Nucleus accumbens (tissue), 56 donors: ENCODE measurements at places on chromosomes 7 and 10.

DNA sequence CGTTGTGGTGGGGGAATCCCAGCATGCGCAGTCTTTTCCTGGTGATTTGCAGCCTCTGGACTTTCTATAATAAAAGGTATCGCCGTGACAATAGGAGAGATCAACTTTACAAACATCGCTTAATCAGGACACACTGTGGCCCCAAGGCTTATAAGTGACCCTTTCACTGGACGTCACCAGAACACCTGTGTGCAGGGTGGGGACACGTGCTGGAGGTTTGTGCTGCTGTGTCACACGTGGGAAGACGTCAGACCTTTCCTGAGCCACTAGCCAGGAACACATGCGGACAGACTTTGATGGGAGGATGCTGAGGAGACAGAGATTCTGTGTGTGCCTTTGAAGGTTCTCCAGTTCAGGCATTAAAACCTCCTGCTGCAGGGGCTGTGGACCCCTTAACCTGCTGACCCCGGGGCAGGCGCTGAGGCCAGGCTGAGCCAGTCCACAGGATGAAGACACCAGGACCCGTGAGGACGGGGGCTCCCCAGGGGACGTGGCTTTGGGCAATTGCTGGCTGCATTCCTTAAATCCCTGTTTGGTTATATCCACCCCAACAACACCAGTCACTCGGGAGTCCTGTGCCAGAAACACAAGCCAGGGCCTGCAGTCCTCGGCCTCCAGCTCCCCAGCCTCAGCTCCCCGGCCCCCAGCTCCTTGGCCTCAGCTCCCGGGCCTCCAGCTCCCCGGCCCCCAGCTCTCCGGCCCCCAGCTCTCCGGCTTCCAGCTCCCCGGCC lies 183.4 kb downstream of the PTPRN2 start:
- no peak for DNase-seq

- no peak for DNase-seq
Measured at GRCh38 chr10:30036341-30036740, 23.0 kb downstream of the JCAD start.

- DNase-seq = no peak
Measured at GRCh38 chr7:50959991-50960390, 177.3 kb upstream of the GRB10 start.

DNA sequence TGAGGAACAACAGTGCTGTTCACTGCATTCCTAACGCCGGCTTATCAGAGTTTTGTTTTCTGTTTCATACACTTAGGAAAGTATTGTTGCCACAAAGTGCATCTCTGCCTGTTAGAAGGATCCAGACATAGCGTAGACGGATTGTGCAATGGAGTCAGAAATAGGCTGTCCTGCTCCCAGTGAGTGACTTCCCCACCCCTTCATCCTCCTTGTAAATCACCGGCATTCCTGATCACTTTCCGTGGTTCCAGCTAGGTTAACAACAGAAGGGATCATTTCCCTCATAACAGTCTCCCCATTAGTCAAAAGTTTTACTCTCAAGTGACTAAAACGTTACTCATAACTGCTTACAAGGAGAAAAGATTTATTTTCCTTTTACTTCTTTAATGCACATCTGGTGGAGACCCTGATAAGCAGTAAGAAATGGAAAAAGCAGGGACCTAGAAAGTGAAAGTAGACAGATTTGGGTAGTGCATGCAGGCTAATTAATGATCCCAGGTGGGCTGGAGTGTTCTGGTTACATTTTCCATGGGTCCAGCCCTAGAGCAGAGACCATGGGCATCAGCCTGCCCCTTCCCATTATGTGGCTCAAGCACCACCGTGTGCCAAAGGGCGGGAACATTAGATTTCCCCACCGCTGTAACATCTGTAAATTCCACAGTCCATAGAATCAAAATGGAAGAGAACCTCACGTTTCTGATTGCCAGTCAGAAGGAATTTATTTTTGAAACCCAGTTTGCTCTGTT lies 395.1 kb upstream of the GALNT17 start:
- no peak for DNase-seq

DNA sequence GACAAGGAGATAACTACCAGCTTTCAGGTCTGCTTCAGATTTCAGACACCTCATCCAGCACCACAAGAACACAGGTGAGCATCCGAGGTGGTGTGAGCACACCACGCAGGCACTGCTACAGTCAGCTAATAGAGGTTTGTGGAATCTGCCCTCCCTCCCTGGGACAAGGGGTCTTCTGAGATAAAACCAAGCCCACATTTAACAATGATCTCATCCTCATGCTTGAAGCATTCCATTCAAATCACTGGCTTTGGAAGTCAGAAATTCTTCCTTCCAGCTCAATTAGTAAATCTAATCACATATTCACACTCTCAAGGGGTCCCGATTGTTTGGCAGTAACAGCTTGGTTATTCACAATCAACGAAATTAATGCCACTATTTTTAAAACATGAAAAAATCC lies 331.4 kb downstream of the ELMO1 start:
- DNase-seq = no peak

DNA sequence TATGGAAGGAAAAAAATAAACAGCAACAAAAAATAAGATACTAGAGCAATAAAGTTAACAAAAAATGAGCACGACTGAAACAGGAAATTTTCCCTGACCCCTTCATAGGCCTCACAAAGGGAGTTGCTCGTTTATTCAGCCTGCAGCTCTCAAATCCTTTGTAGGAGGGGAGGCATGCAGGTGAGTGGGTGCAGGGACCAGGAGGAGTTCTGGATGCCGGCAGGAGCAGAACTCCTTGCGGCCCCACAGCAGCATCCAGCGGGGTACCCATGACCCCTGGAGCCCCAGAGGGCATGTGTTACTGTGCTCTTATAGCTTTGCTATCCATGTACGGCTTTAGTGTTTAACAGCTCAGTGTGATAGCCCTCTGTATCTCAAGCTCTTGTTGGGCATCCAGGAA lies 5.8 kb downstream of the TAS2R39 start:
- DNase-seq = no peak

DNA sequence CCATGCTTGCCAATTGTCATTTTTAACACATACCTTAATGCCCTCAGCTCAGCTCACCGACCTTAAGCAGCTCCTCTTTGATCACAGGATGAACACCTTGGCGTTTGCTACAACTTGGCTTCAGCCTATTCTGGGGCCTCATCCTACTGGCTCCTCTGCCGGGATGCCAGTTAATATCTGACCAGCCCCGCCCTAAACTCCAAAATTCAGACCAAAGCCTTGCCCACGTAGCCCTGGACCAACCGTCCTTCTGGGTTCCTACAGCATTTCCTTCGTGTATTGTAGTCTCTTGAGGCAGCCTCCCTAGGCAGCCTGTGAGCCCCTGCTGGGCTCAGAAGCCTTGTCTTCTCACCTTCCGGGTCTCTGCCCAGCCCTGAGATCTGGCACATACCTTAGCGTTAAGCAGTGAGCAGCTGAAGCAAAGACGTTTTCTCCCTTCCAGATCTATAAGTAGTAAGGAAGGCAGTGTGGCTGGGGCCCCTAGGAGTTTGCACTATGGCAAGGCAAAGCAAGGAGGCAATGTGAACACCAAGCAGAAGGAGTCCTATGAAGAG lies 836 bp downstream of the ENO4 start:
- DNase-seq = no peak
